Osteoblast (primary cell): ENCODE measurements at places on chromosomes 6 and 20. TPM values are rescaled to one million over a fixed set of nuclear protein-coding genes. Genes with fewer than 3 reads are reported as not detected.

- H3K36me3 ChIP-seq = no peaks in the 10 kb centered on the region
- no peak for DNase-seq
- H3K27me3 ChIP-seq = no peaks in the 10 kb centered on the region
- H3K4me1 ChIP-seq = no peaks in the 10 kb centered on the region
- no peak overlapping the region for H3K4me3 ChIP-seq
- H3K27ac ChIP-seq = no peak overlapping the region
Measured at GRCh38 chr6:130202782-130203181, 20.0 kb downstream of the SAMD3 start.

HLA-DRA gene
- total RNA-seq = 5.8 and 50.7 TPM in 2 replicates

OR14J1 gene
- not detected in 2 replicates for total RNA-seq

SLC26A8 gene
- total RNA-seq = under 0.01 TPM in 1 of 2 replicates, not detected in the other

DNA sequence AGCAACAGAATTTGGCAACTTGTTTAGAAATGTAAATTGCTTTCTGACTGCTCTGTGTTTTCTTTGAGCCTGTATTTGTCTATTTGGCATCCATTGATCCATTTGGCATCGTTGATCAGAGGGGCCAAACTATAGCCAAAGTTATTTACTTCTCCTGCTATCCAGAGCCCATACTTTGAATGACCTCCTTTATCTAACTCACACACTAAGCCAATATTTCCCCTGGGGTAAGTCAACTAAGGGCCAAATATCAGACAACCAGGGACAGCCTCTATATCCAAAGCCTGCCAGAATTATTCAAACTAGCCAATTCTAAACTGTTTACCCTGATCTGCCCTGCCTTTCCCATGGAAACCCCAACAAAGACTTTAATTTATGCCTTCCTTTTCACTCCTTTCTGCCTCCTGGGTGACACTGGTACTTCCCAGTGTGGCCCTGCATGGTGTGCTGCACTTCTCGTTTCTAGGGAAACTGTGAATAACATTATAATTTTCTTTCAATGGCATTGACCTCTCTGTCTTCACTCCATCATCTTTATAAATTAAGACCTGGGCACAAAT is 19.8 kb upstream of the ZNF184 start:
- no peak overlapping the region for H3K27ac ChIP-seq
- no peaks in the 10 kb centered on the region for H3K36me3 ChIP-seq
- no peak for DNase-seq

CALHM6 gene
- 0.72 and 0.88 TPM in 2 replicates for total RNA-seq

BANF2 gene
- not detected in 2 replicates for total RNA-seq

ALDH5A1 gene
- 1.8 and 2.2 TPM in 2 replicates for total RNA-seq

EDN1 gene
- 0.88 and 1.4 TPM in 2 replicates for total RNA-seq

CRISP2 gene
- not detected in 2 replicates for total RNA-seq

DNA sequence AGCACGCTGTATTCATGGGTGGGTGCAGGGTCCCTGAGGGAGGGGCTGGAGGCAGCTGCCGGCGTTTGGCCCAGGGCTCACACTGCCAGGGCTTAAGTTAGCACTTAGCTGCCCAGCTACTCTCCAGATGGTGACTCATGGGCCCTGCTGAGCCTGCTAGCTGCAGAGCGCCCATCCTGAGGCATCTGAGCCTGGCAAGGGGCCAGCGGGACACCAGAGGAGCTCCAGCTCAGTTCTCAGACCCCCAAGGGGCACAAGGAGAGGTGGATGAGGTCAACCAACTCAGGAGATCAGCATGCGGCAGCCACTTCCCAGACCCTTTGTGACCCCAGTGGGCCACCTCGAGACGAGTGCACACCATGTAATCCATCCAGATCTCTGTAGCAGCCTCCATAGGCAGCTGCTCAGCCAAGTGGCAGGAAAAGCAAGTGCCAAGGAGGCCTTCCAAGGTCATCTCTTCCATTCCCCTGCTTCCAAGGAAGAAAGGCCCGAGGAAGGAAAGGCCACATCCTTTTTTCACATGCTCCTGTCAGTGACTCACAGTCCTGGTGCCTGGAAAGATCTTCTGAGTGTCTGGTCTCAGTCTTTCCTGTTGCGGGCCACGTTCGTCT is 35.3 kb downstream of the FOXP4 start:
- peaks cover 32% of the 10 kb centered on the region for H3K4me1 ChIP-seq
- no peaks in the 10 kb centered on the region for H3K27me3 ChIP-seq
- H3K27ac ChIP-seq = peak overlapping the region; percentile 77
- H3K4me3 ChIP-seq = peak overlapping the region; percentile 13
- H3K36me3 ChIP-seq = no peaks in the 10 kb centered on the region
- peak; percentile 99 for DNase-seq

GATA5 gene
- total RNA-seq = not detected in 2 replicates

- H3K4me1 ChIP-seq = peaks cover 54% of the 10 kb centered on the region
- peak overlapping the region; percentile 41 for H3K27ac ChIP-seq
- H3K4me3 ChIP-seq = no peak overlapping the region
- no peaks in the 10 kb centered on the region for H3K27me3 ChIP-seq
- no peak for DNase-seq
Measured at GRCh38 chr6:130965656-130966055, 97.4 kb downstream of the EPB41L2 start.

DNA sequence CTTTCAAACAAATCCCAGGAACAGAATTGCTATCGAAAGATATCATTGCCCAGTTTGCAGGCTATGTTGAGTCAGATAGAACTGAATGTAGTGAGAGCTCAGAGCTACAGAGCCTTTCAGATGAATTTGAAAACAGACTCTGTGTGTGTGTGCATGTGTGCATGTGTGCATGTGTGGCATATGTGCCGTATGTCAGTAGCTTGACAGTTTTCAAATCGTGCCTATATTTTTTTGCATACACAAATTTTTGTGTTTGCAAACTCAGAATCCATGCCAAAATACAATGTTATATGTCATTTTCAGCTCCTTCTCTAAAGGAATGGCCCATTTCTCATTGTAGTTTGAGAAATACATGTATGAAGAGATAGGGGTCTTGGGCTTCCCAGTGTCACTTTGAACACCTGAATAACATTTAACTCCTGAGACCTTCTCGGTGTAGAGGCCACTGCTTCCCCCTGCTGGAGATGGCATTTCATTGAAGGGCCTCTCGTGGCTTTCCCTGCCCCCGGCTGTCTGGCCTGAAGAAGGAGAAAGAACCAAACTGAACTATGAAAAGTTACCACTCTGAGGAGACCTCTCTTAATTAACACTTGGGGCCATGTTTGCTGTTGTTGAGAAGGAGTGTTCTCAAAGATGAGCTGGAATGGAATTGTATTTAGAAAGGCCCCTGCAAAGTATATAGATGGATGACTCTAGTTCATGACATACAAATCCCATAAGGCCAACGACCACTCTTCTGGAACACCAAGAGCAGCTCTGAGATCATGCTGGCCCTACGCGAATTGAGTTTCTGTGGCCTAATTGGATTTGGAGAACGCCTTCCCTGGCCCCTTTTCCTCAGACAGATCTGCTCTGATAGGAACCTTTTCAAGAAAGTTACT is 58.7 kb downstream of the VAPB start:
- no peak overlapping the region for H3K27ac ChIP-seq
- no peaks in the 10 kb centered on the region for H3K4me1 ChIP-seq
- peaks cover 25% of the 10 kb centered on the region for H3K36me3 ChIP-seq
- H3K27me3 ChIP-seq = no peaks in the 10 kb centered on the region

- H3K27me3 ChIP-seq = peaks cover 29% of the 10 kb centered on the region
- H3K27ac ChIP-seq = no peak overlapping the region
- no peaks in the 10 kb centered on the region for H3K36me3 ChIP-seq
Measured at GRCh38 chr6:11025921-11026635, 18.0 kb downstream of the ELOVL2 start.

- no peaks in the 10 kb centered on the region for H3K27me3 ChIP-seq
- H3K36me3 ChIP-seq = no peaks in the 10 kb centered on the region
- peaks cover 7% of the 10 kb centered on the region for H3K4me1 ChIP-seq
- no peak for DNase-seq
Measured at GRCh38 chr6:22231616-22232015, 65.2 kb downstream of the PRL start.

- no peaks in the 10 kb centered on the region for H3K27me3 ChIP-seq
- H3K27ac ChIP-seq = no peak overlapping the region
- peaks cover 62% of the 10 kb centered on the region for H3K36me3 ChIP-seq
- peaks cover 25% of the 10 kb centered on the region for H3K4me1 ChIP-seq
Measured at GRCh38 chr20:44956410-44956809, 3.8 kb downstream of the TOMM34 start.

- no peak for DNase-seq
- H3K27ac ChIP-seq = no peak overlapping the region
- peaks cover 4% of the 10 kb centered on the region for H3K4me1 ChIP-seq
Measured at GRCh38 chr6:10613723-10614122, 80.7 kb downstream of the C6orf52 start.

SAMD3 gene
- total RNA-seq = 0.72 and 3.5 TPM in 2 replicates

EPPIN gene
- not detected in 2 replicates for total RNA-seq

OOEP gene
- total RNA-seq = 0.36 and 0.59 TPM in 2 replicates
